ENCODE measurements at places on chromosomes 12 and 14.
A peak's percentile ranks its signal among the peaks of the same experiment; 100 is the strongest.

GRCh38 chr14:67602995-67603545, 3.0 kb upstream of the PIGH start:
- no peak for DNase-seq
- peaks cover 17% of the 10 kb centered on the region for H3K27me3 ChIP-seq
- peaks cover 24% of the 10 kb centered on the region for H3K4me1 ChIP-seq
- peaks cover 1% of the 10 kb centered on the region for H3K36me3 ChIP-seq
- H3K4me3 ChIP-seq, result no peak overlapping the region
- no peak overlapping the region for H3K27ac ChIP-seq

DNA sequence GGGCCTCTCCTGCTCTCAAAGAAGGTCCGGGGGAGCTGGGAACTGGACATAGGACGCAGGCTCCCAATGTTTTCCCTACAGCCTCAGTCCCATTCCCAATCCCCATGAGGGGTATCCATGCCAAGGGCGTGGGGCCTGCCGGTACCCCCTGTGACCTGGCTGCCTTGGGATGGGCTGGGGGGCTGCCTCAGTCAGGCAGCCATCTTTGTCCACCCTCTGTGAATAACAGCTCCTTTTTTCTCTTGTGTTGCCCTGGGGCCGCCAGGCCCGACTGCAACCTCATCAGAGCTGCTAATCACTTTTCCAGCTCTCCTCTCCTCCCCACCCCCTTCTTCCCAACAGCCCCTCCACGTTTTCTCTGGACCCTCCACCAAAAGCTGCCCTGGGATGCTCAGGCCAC, 11.2 kb downstream of the FIGNL2 start:
- peaks cover 92% of the 10 kb centered on the region for H3K27me3 ChIP-seq
- H3K4me1 ChIP-seq, result peaks cover 18% of the 10 kb centered on the region
- no peak overlapping the region for H3K27ac ChIP-seq

DNA sequence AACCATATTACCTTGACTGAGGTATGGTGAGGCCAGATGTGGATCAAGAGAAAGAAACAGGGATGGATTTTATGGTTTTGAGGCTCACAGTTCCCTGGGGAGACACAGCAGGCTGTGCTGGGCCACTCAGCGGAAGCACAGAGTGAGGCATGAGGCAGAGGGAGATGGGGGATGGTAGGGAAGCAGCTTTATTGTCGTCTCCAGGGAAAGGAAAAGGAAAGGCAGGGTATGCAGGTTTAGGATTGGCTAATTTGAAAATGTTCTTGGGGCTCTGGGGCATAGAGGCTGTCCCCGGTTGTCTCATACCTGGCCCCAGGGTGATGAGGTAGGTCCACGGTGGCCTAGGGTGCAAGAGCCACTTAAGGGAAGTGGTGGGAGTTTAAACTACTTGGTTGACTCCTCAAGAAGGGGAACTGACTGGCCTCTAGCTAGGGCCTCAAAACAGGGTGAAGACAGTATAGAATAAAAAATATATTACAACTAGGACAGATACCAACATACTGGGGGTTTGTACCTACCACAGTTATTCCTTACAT, 322.8 kb downstream of the RGS6 start:
- peaks cover 5% of the 10 kb centered on the region for H3K27me3 ChIP-seq
- no peak overlapping the region for H3K27ac ChIP-seq
- no peak overlapping the region for H3K4me3 ChIP-seq

GRCh38 chr14:71270111-71270510, 362.9 kb downstream of the PCNX1 start:
- peaks cover 7% of the 10 kb centered on the region for H3K36me3 ChIP-seq
- peaks cover 14% of the 10 kb centered on the region for H3K4me1 ChIP-seq
- H3K27ac ChIP-seq, result no peak overlapping the region
- no peak for DNase-seq
- no peak overlapping the region for H3K4me3 ChIP-seq

DNA sequence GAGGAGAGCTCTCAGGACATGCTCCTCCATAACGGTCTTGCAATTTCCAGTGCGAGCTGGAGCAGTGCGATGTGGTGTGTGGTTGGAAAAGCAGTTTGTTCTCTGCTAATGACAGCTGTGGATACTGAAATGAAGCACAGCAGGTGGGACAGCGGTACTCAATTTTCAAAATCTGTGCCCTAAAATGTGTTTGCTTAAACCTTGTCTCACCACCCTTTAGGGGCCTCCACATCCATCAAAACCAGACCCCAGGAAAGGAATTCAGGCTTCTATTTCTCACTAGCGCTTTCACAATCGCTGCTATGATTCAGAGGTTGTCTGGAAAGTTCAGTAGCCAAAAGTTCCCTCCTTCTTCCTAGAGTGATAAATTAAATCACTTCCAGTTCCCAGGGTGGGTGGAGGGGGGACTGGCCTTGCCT, 440.8 kb downstream of the EGLN3 start:
- H3K4me3 ChIP-seq, result no peak overlapping the region
- H3K27ac ChIP-seq, result no peak overlapping the region
- no peaks in the 10 kb centered on the region for H3K36me3 ChIP-seq
- no peaks in the 10 kb centered on the region for H3K4me1 ChIP-seq

GRCh38 chr12:13959131-13959723, 22.2 kb downstream of the GRIN2B start:
- no peak overlapping the region for H3K27ac ChIP-seq
- H3K4me3 ChIP-seq, result no peak overlapping the region
- H3K36me3 ChIP-seq, result no peaks in the 10 kb centered on the region
- peaks cover 4% of the 10 kb centered on the region for H3K27me3 ChIP-seq
- no peaks in the 10 kb centered on the region for H3K4me1 ChIP-seq

DNA sequence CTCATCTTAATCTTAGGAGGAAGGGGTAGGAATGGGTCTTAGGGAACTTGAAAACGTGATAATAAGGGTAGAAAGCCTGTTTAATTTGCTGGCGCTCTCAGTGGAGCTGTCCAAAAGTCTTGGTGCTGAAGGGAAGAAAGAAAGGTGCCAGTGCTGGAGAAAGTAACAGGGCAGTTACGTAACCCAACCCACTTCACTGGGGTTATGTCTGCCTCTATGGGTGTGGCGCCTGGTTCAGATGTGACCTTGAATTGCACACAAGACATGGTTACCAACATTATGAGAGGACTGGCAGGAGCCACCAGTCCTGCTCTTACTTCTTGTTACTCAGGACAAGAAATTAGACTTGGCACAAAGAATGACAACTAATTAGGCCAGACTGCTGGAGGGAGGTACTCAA, 18.6 kb upstream of the GPATCH2L start:
- H3K36me3 ChIP-seq, result peaks cover 2% of the 10 kb centered on the region
- peaks cover 2% of the 10 kb centered on the region for H3K4me1 ChIP-seq
- peak; percentile 45 for DNase-seq
- no peak overlapping the region for H3K27ac ChIP-seq

Data from activated naive CD4-positive, alpha-beta T cell treated with anti-CD3 and anti-CD28 coated beads, Interleukin-2, amount 10 ng/mL, durations not matched to agents 7 days and 5 days (primary cell).